ENCODE measurements at places on chromosomes 4 and X. TPM values are rescaled to one million over a fixed set of nuclear protein-coding genes. Genes with fewer than 3 reads are reported as not detected.

ARHGAP36 gene
- not detected for total RNA-seq

DCLK2 gene
- total RNA-seq, result 21.9 TPM

- no peaks in the 10 kb centered on the region for H3K27me3 ChIP-seq
- no peak overlapping the region for H3K27ac ChIP-seq
- no peaks in the 10 kb centered on the region for H3K36me3 ChIP-seq
- no peak overlapping the region for H3K4me3 ChIP-seq
- DNase-seq, result no peak
- H3K4me1 ChIP-seq, result no peaks in the 10 kb centered on the region
These were observed 94.1 kb downstream of the GC start for GRCh38 chr4:71689822-71690221.

- no peaks in the 10 kb centered on the region for H3K36me3 ChIP-seq
- no peak for DNase-seq
- peak overlapping the region; percentile 97 for H3K27ac ChIP-seq
These were observed 1.8 kb downstream of the ARHGAP4 start for GRCh38 chrX:153924149-153924861.

DNA sequence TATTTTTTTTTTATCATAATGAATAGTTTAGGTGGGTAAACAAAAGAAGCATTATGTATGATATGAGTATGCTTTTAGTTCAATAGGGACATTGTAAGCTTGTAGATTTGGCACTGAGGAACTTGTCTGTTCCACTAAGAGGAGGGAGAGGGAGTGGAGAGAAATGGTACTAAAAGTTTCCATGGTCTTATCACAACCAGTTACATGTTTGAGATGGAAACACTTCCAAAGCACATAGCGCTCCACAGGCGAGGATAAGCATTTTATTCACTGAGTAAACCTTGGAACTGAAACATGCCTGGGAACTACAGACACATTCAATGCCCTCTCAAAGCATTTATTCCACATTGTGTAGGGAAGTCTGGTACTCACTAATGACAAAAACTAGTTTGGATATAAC lies 15.5 kb downstream of the MYOZ2 start:
- peaks cover 37% of the 10 kb centered on the region for H3K36me3 ChIP-seq
- peak overlapping the region; percentile 85 for H3K27ac ChIP-seq
- H3K27me3 ChIP-seq, result no peaks in the 10 kb centered on the region
- peak overlapping the region; percentile 5 for H3K4me3 ChIP-seq

- H3K27ac ChIP-seq, result no peak overlapping the region
- no peak for DNase-seq
- no peaks in the 10 kb centered on the region for H3K4me1 ChIP-seq
- H3K36me3 ChIP-seq, result no peaks in the 10 kb centered on the region
- no peak overlapping the region for H3K4me3 ChIP-seq
- no peaks in the 10 kb centered on the region for H3K27me3 ChIP-seq
These were observed 106.8 kb upstream of the RAI2 start for GRCh38 chrX:17967888-17968287.

- no peak overlapping the region for H3K27ac ChIP-seq
- no peaks in the 10 kb centered on the region for H3K4me1 ChIP-seq
- H3K4me3 ChIP-seq, result no peak overlapping the region
- no peaks in the 10 kb centered on the region for H3K27me3 ChIP-seq
- DNase-seq, result no peak
- H3K36me3 ChIP-seq, result no peaks in the 10 kb centered on the region
These were observed 654.0 kb upstream of the ATOH1 start for GRCh38 chr4:93174598-93174997.

DNA sequence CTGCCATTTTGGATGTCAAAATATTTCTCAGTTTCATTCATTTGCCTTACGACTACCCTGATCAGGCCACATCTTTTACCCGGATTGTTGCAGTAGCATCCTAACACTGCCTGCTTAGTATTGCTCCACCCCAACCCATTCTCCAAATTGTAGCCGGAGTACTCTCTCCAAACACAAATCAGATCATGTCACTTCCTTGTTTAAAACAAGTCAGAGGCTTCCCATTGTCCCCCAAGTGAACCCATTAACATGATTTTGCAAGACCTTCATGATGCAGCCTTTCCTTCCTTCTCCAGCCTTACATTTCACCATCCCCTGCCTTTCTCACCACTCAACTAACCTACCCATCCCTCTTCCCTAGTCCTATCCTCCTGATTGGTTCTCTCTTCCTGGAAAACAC lies 53.1 kb downstream of the FANCB start:
- no peak overlapping the region for H3K4me3 ChIP-seq
- no peak overlapping the region for H3K27ac ChIP-seq
- H3K36me3 ChIP-seq, result no peaks in the 10 kb centered on the region

DNA sequence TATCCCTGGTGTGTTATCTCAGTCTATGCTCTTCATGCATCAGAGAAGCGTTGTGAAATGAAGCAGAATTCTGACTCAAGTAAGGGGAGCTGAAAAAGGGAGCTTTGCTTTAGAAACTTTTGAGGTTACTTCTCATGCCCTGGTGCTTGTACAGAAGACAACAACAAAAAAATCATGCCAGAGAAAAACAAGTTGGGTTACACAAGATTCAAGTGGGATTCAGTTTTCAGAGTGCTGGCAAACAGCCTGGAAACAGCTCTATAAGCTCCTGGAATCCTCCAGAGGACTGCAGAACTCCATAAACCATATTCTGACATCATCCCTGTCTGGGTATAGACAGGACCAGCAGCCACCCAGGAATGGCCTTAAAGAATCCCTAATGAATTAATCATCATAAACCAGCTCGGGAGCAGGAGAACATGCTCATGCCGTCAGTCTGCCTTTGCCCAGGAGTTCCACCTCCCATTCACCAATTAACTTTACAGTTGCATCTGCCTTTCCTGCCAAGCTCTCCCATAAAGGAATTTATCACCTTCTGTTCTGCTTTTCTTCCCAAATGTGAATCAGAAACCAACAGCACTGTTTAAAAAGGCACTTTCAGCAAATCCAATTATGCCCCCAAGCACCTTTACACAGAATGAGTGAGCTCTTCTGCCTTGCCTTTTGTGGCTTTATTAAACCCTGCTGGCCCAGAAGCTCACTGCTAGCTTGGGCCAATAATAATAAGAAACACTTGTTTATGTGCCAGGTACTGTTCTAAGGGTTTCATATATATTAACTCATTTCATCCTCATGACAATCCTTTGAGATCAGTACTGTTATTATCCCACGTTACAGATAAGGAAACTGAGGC lies 54.5 kb upstream of the FBXW7 start:
- H3K36me3 ChIP-seq, result no peaks in the 10 kb centered on the region
- no peak overlapping the region for H3K27ac ChIP-seq
- H3K4me1 ChIP-seq, result peaks cover 21% of the 10 kb centered on the region
- no peak overlapping the region for H3K4me3 ChIP-seq
- no peaks in the 10 kb centered on the region for H3K27me3 ChIP-seq

DNA sequence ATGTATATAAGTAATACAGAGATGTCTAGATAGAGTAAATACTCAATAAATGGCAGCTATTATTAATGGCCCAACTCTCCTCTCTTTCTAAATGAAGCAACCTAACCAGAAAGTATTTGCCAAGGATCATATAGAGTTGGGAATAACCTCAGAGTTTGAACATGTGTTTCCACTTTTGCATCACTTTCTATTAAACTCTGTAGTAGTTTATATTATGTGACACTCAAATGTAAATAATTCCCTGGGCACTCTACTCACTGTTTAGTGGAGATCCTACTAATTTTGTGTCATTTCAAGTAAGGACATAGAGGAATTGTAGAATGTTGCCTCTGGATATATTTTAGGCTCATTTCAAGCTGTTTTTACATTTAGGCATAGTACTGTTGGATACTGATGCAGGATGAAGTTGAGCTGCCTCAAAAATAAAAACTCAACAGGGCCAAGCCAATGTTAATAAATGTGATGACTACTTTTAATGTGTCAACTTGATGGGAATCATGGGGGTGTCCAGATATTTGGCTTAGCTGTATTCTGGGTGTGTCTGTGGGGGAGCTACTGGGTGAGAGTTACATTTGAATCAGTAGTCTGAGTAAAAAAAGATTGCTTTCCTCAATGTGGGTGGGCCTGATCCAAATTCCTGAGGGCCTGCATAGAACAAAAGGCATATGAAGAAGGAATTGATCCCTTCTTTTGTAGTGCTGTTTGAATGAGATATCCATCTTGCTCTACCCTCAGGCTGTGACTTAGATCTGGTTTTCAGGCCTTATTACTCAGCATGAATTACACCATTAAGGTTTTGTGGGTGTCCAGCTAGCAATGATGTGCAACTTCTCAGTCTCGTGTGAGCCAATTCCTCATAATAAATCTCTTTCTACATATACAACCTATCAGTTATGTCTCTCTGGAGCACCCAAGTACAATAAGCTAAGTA lies 1368.2 kb downstream of the STIM2 start:
- no peaks in the 10 kb centered on the region for H3K27me3 ChIP-seq
- no peak for DNase-seq
- H3K4me1 ChIP-seq, result no peaks in the 10 kb centered on the region
- H3K4me3 ChIP-seq, result no peak overlapping the region
- H3K36me3 ChIP-seq, result no peaks in the 10 kb centered on the region
- H3K27ac ChIP-seq, result no peak overlapping the region

GRCh38 chr4:139599594-139600374 lies 43.8 kb upstream of the SETD7 start:
- H3K27me3 ChIP-seq, result no peaks in the 10 kb centered on the region
- no peak for DNase-seq
- no peaks in the 10 kb centered on the region for H3K36me3 ChIP-seq

DNA sequence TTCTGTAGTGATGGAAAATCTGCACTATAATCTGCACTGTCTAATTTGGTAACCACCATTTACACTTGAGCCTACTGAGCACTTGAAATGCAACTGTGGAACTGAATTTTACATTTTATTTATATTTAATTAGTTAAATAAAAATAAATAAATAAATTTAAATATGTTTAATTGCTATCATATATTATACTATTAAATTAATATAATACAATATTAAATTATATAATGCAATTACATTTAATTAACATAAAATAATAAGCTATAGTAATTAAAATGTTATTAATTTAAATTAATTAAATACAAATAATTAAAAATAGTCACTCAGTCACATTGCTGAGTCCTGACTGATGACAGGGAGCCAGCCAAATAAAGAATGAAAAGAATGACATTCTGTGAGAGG lies 170.2 kb upstream of the F9 start:
- no peak overlapping the region for H3K27ac ChIP-seq
- no peaks in the 10 kb centered on the region for H3K4me1 ChIP-seq
- no peak overlapping the region for H3K4me3 ChIP-seq
- no peaks in the 10 kb centered on the region for H3K27me3 ChIP-seq
- no peaks in the 10 kb centered on the region for H3K36me3 ChIP-seq
- DNase-seq, result no peak

GRCh38 chrX:73447311-73447794 lies 500 bp downstream of the CDX4 start:
- H3K36me3 ChIP-seq, result no peaks in the 10 kb centered on the region
- no peak overlapping the region for H3K27ac ChIP-seq
- H3K4me1 ChIP-seq, result no peaks in the 10 kb centered on the region
- no peak for DNase-seq

DNA sequence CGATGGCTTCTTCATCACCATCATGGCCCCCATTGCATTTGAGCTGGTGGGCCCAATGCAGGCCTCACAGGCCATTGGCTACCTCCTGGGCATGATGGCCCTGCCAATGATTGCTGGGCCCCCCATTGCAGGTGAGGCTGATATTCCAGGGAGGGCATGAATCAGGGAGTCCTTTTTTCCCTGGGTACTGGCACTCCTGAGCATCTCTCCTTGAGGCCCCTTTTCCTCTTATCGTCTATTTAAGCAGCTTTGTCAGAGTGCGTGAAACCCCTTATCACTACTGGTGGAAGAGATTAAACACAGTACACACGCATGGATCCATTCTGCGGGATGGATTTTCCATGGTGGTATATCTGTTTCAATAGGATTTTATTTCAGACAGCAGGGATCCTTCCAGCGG lies 85.1 kb downstream of the RLIM start:
- H3K36me3 ChIP-seq, result no peaks in the 10 kb centered on the region
- no peak overlapping the region for H3K4me3 ChIP-seq
- no peak overlapping the region for H3K27ac ChIP-seq
- no peak for DNase-seq

- H3K27ac ChIP-seq, result no peak overlapping the region
- H3K27me3 ChIP-seq, result no peaks in the 10 kb centered on the region
- no peaks in the 10 kb centered on the region for H3K36me3 ChIP-seq
- no peak overlapping the region for H3K4me3 ChIP-seq
- H3K4me1 ChIP-seq, result no peaks in the 10 kb centered on the region
- no peak for DNase-seq
These were observed 202.5 kb upstream of the ANKRD50 start for GRCh38 chr4:124915073-124915472.

- DNase-seq, result peak; percentile 84
- no peak overlapping the region for H3K4me3 ChIP-seq
- H3K27me3 ChIP-seq, result peaks cover 18% of the 10 kb centered on the region
- no peak overlapping the region for H3K27ac ChIP-seq
These were observed 25.8 kb upstream of the CHRNA9 start for GRCh38 chr4:40309250-40309774.

DNA sequence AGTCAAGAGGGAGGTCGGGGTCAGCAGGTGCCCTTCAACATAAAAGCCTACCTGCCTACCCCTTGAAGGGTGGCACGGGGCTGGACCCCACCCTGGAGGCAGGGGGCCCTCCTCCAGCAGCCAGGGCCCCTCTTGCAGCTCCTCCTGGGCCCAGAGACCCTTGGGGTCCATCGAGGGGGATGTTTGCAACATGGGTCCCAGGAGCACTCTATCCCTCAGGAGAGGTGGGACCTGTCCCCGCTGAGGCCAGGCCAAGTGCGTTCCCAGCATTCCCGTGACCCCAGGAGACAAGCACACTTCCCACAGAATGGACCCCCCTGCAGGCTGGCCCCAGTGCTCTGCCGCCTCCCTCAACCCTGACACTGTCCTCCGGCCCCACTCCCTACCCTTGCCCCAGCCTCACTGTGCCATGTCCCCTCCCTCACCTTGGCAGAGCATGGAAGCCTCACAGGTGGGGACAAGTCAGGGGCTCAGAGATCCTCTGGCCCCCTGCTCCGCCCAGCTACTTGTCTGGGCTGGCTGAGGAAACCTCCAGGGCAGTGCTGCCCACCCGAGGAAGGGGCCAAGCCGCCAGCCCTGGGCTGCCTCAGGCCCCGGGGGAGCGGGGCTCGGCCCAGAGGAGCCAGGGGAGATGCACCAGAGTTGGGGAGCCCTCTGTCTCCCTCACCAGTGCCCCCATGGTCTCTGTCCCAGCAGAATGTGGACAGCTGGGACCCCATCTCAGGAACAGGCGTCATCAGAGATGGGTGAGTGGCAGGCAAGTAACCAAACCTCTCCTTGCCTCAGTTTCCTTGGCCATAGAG lies 2.2 kb downstream of the MXD4 start:
- H3K27ac ChIP-seq, result peak overlapping the region; percentile 100
- peaks cover 91% of the 10 kb centered on the region for H3K4me1 ChIP-seq
- H3K27me3 ChIP-seq, result no peaks in the 10 kb centered on the region

All from left ventricle myocardium inferior (tissue), 1 donor.